ENCODE measurements at places on chromosomes 2 and 18.

GRCh38 chr18:73766910-73767515 is 380.6 kb downstream of the FBXO15 start:
- H3K4me3 ChIP-seq, result no peak overlapping the region
- no peaks in the 10 kb centered on the region for H3K27me3 ChIP-seq
- H3K27ac ChIP-seq, result no peak overlapping the region
- DNase-seq, result no peak

GRCh38 chr2:83160571-83160970 is 1298.5 kb downstream of the SUCLG1 start:
- H3K4me1 ChIP-seq, result no peaks in the 10 kb centered on the region
- H3K4me3 ChIP-seq, result no peak overlapping the region
- no peaks in the 10 kb centered on the region for H3K36me3 ChIP-seq
- DNase-seq, result no peak
- no peak overlapping the region for H3K27ac ChIP-seq

GRCh38 chr18:23243178-23243577 is 107.9 kb downstream of the CABLES1 start:
- no peak for DNase-seq
- H3K4me3 ChIP-seq, result no peak overlapping the region

DNA sequence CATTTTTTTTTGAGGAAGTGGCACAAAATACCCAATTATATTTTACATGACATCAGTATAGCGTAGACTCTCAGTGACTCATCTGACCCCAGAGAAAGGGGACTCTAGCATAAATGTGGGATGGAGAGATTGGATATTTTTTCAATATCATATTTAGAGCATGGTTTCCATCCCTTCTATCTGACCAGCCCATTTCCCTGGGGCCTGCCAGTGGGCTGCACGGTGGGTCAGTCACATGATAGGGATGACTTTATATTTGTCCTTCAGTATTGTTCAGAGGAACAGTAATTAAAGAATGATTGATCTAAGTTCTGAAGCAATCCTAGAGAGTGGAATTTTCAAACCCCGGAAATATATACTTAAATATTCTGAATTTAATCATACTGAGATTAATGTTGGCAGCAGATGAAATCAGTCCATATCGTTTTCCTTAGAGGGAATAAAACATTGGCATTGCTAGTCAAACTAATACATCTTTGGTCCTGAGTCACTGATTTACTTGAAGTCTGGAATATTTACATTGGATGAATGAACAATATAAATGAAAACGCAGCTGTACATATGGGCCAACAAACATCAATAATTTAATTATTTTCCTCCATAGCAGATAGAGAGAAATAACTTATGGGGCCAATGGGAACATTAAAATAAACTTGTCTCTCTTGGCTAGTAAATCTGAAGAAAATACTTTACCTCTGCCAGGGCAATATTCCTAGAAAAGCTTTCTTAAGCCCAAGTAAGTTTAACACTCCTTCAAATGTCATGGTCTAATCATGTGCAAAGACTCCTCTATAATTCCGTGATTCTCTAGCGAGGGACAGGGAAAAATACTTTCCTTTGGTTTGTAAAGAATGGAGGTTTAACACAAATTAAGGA is 563.6 kb upstream of the PKDCC start:
- DNase-seq, result no peak
- H3K4me3 ChIP-seq, result no peak overlapping the region
- no peaks in the 10 kb centered on the region for H3K27me3 ChIP-seq
- no peaks in the 10 kb centered on the region for H3K4me1 ChIP-seq

GRCh38 chr18:48843162-48843561 is 107.6 kb downstream of the SMAD7 start:
- no peaks in the 10 kb centered on the region for H3K27me3 ChIP-seq
- no peak overlapping the region for H3K4me3 ChIP-seq
- no peaks in the 10 kb centered on the region for H3K36me3 ChIP-seq
- peaks cover 50% of the 10 kb centered on the region for H3K4me1 ChIP-seq

GRCh38 chr2:227324642-227324994 is 433 bp upstream of the MFF start:
- H3K36me3 ChIP-seq, result no peaks in the 10 kb centered on the region
- peaks cover 15% of the 10 kb centered on the region for H3K4me1 ChIP-seq
- H3K4me3 ChIP-seq, result peak overlapping the region; percentile 80
- no peaks in the 10 kb centered on the region for H3K27me3 ChIP-seq
- H3K27ac ChIP-seq, result peak overlapping the region; percentile 12
- no peak for DNase-seq

DNA sequence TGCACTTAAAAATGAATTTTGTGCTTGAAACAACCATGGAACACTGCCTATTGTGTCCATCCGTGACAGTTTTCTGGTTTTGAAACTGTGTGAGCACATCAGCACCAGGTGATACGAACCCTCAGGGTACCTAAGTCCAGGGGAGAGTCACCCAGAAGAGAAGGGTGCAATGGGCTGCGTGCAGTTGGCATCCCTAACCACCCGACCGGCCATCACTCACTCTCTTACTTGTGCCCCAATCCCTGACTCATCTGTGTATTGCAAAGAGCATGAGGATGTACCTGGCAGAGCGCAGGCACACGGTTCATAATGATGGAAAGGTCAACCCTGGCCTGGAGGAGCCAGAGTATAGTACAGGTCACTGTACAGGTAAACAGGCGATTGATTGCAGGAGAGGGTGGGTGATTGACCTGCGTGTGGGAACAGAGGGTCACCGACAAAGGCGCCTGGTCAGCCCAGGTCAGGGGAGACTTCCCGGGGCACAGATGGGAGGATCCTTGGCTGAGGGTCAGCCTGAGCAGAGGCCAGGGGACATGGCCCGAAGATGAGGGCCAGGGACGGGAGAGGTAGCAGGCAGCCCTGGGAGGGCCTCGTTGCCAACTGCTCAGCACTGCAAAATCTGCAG is 160.3 kb downstream of the SEPTIN10 start:
- H3K4me3 ChIP-seq, result no peak overlapping the region
- H3K27ac ChIP-seq, result no peak overlapping the region
- H3K36me3 ChIP-seq, result no peaks in the 10 kb centered on the region
- no peaks in the 10 kb centered on the region for H3K4me1 ChIP-seq
- DNase-seq, result no peak

DNA sequence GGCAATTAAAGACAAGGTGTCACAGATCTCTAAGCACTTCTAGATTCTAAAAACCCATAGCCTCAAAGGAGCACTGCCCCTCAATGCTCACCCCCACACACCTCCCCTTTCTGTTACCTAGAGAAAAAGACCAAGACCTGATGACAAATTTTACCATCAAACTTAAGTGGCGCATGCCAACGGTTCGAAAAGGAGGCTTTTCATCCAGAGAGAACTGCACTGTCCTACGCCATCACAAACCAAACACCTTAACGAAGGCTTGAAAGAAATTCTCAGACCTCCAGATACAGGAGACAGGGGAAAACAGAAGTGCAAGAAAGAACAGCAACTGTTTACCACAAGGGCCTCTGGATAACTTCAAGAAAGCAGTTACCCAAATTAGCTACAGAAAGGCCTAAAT is 2.0 kb upstream of the ZC3H6 start:
- no peaks in the 10 kb centered on the region for H3K36me3 ChIP-seq
- no peak overlapping the region for H3K27ac ChIP-seq
- H3K4me3 ChIP-seq, result no peak overlapping the region
- no peaks in the 10 kb centered on the region for H3K27me3 ChIP-seq

GRCh38 chr2:120707816-120708215 is 27.9 kb upstream of the GLI2 start:
- DNase-seq, result no peak
- H3K27ac ChIP-seq, result no peak overlapping the region
- no peak overlapping the region for H3K4me3 ChIP-seq
- no peaks in the 10 kb centered on the region for H3K4me1 ChIP-seq
- no peaks in the 10 kb centered on the region for H3K36me3 ChIP-seq

- H3K27me3 ChIP-seq, result no peaks in the 10 kb centered on the region
- H3K36me3 ChIP-seq, result peaks cover 5% of the 10 kb centered on the region
- H3K4me1 ChIP-seq, result no peaks in the 10 kb centered on the region
- no peak overlapping the region for H3K4me3 ChIP-seq
Measured at GRCh38 chr18:62101321-62101721, 85.5 kb downstream of the PIGN start.

DNA sequence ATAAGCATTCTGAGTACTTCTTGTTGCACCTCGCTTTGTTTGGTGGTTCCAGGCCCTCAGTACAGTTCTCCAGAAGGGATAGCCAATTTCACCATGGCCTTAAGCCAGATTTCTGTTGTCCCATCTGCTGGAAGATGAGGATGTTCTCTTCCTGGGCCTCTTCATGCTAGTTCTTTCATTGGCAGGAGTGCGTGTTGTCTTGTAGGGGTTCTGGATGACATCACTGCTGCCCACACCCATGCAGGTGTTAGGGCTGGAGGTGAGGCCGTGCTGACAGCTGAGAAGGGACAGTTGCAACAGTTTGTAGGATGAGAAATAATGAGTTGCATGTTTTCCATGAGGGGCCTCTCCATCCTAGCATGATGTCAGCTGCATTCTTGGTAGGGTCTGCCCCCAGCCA is 142.9 kb downstream of the LDLRAD4 start:
- H3K36me3 ChIP-seq, result no peaks in the 10 kb centered on the region
- no peak overlapping the region for H3K27ac ChIP-seq
- H3K4me1 ChIP-seq, result no peaks in the 10 kb centered on the region
- no peak for DNase-seq
- H3K27me3 ChIP-seq, result no peaks in the 10 kb centered on the region

GRCh38 chr2:205806143-205806905 is 124.0 kb downstream of the NRP2 start:
- H3K27me3 ChIP-seq, result peaks cover 8% of the 10 kb centered on the region
- no peaks in the 10 kb centered on the region for H3K36me3 ChIP-seq
- no peak overlapping the region for H3K27ac ChIP-seq
- no peak for DNase-seq

DNA sequence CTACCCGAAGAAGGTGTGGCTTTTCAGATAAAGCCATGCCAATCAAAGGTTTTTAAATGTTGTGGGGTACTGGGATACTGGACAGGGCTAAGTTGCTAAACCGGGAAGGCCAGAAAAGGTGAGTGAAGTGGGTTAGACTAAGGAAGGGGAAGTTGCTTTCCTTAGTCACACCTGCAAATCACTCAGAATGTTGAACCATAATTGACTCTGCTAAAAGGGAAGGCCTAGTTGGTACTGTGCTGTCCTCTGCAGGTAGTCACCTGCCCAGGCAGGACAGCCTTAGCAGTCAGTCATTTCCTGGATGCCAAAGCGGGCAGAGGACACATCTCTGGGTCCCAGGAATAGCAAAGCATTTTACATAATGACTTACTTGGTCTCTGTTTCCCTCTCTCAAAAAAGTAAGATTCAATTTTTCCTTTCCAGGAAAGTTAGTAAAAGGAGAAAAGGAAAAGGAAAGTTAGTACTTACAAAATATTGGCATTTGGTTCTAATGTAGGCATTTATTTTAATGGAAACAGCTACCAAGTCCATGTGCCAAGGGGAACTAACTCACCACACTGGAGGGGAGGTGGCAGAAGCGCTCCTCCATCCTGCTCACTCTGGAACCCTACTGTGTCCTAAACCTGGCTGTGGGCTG is 60.3 kb downstream of the RFTN2 start:
- H3K27me3 ChIP-seq, result no peaks in the 10 kb centered on the region
- no peaks in the 10 kb centered on the region for H3K36me3 ChIP-seq
- peaks cover 4% of the 10 kb centered on the region for H3K4me1 ChIP-seq
- no peak for DNase-seq
- no peak overlapping the region for H3K4me3 ChIP-seq
- no peak overlapping the region for H3K27ac ChIP-seq

DNA sequence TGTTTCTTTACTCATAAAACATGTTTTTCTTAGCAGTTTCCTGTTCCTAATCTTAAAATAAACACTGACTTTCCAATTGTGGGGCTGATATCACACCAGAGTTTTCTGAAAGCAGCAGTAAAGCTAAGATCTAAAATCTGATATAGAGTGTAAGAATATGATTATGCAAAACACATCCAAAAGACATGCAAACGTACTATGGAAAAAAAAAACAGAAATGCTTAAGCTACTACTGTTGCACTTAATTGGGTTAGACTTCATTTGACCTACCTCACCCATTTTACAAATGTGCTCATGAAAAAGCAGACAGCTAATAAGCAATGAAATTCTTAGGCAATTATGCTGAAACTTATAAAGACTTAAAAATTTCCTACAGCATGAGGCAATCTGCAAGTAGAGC is 10.5 kb downstream of the CYTIP start:
- no peak for DNase-seq
- H3K4me1 ChIP-seq, result peaks cover 32% of the 10 kb centered on the region
- H3K27ac ChIP-seq, result peak overlapping the region; percentile 90

DNA sequence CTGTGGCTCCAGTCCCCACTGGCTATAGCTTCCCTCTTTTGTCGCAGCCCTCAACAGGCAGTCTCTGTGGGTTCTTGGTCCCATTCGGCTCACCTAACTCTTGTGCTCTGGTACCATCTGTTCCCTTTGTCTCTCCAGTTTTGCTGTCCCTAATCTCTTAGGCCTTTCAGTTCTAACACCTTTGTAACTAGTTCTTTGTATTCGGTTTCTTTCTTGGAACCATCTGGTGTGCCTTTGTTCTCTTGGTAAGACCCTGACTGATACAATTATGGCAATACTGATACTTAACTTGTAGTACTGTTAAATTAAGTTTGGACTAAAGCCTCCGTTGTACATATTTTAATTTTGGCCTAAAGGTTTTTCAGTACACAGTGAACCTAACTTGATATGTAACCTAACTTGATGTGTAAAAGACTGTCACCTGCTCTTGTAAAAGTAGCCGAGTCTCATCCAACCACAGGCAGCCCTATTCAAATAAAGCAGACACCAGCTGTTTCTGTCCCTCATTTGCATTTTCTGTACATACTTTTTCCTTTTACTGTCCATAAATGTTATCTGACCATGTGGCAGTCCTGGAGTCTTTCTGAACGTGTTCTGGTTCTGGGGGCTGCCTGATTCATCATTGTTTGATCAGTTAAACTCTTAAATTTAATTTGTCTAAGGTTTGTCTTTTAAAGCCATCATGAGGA is 4.8 kb upstream of the MRPL44 start:
- H3K27ac ChIP-seq, result no peak overlapping the region
- no peaks in the 10 kb centered on the region for H3K36me3 ChIP-seq
- DNase-seq, result no peak
- no peak overlapping the region for H3K4me3 ChIP-seq
- peaks cover 4% of the 10 kb centered on the region for H3K4me1 ChIP-seq

DNA sequence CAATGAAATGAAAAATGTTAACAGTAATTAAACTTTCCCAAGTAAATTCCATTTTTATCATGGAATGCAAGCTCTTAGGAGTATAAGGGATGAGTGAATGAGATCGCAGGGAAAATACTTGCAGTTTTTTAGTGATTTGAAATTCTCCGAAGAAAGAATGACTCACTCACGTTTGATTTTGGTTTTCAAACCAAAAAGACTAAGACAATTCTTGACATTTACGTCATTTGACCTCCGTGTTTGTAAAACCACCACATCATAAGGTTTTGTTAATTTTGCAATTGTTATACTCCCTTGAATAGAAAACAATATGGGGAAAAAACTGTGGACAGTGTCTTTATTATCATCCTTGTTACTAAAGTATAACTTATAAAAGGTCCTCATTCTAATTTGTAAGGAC is 29.4 kb downstream of the COL4A4 start:
- H3K36me3 ChIP-seq, result no peaks in the 10 kb centered on the region
- H3K27me3 ChIP-seq, result peaks cover 11% of the 10 kb centered on the region
- H3K4me3 ChIP-seq, result no peak overlapping the region
- no peak for DNase-seq
- H3K4me1 ChIP-seq, result no peaks in the 10 kb centered on the region

GRCh38 chr2:144920755-144921530 is 401.0 kb upstream of the ZEB2 start:
- DNase-seq, result no peak
- H3K4me3 ChIP-seq, result no peak overlapping the region
- no peak overlapping the region for H3K27ac ChIP-seq
- no peaks in the 10 kb centered on the region for H3K27me3 ChIP-seq

- H3K36me3 ChIP-seq, result no peaks in the 10 kb centered on the region
- no peak for DNase-seq
- no peak overlapping the region for H3K27ac ChIP-seq
- no peak overlapping the region for H3K4me3 ChIP-seq
Measured at GRCh38 chr18:30929065-30929464, 113.5 kb downstream of the DSC3 start.
